ENCODE measurements at places on chromosomes 6 and 20.

- no peak for DNase-seq
These were observed 124.9 kb downstream of the TIAM2 start for GRCh38 chr6:155120034-155120433.

GRCh38 chr6:15352845-15353244 lies 107.0 kb downstream of the JARID2 start:
- DNase-seq = no peak

- DNase-seq = no peak
These were observed 2.0 kb downstream of the TTLL9 start for GRCh38 chr20:31872406-31872805.

DNA sequence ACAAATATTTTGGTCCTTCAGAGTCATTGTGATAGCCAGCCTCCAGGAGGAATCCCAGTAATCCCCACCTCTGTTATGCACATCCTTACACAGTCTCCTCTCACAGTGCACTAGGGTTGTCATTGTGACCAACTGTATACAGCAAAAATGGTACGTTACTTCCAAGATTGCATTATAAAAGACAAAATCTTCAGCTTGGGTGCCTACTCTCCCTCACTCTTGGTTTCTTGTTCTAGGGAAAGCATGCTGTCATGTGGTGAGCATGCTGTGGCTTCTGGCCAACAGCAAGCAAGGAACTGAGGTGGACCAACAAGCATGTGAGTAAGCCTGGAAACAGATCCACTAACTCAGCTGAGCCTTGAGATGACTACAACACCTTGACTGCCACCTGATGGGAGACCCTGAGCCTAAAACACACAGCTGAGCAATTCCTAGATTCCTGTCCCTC lies 130.1 kb upstream of the DST start:
- DNase-seq = no peak

GRCh38 chr20:40922865-40923264 lies 105.8 kb upstream of the TOP1 start:
- DNase-seq = no peak

GRCh38 chr6:132598473-132598872 lies 8.9 kb upstream of the TAAR5 start:
- DNase-seq = no peak

GRCh38 chr6:56820060-56820459 lies 134.8 kb upstream of the BEND6 start:
- no peak for DNase-seq

- DNase-seq = no peak
These were observed 121.6 kb upstream of the LGSN start for GRCh38 chr6:63441266-63441956.

GRCh38 chr20:60009318-60009717 lies 51.1 kb downstream of the CDH26 start:
- no peak for DNase-seq

- no peak for DNase-seq
These were observed 931.1 kb downstream of the C6orf118 start for GRCh38 chr6:164378330-164378729.

DNA sequence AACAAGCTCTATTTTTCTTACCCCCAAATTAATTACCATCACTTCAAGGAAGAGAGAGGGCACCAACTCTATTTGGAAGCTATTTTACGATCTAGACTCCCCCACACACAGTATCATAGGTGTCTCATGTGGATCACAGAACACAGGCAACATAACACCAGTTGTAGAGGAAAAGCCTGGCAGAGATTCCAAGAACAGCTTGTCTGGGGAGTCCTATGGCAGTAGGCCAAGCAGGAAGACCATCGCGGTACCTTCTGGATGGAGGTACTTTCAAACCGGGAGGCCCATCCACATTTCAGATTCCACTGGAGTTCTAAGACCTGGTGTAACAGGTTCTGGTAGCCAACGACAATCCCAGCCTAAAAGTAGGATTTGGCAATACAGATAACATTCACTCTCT lies 37.6 kb upstream of the SPDEF start:
- no peak for DNase-seq

GRCh38 chr6:51528556-51528955 lies 558.9 kb downstream of the PKHD1 start:
- DNase-seq = no peak

DNA sequence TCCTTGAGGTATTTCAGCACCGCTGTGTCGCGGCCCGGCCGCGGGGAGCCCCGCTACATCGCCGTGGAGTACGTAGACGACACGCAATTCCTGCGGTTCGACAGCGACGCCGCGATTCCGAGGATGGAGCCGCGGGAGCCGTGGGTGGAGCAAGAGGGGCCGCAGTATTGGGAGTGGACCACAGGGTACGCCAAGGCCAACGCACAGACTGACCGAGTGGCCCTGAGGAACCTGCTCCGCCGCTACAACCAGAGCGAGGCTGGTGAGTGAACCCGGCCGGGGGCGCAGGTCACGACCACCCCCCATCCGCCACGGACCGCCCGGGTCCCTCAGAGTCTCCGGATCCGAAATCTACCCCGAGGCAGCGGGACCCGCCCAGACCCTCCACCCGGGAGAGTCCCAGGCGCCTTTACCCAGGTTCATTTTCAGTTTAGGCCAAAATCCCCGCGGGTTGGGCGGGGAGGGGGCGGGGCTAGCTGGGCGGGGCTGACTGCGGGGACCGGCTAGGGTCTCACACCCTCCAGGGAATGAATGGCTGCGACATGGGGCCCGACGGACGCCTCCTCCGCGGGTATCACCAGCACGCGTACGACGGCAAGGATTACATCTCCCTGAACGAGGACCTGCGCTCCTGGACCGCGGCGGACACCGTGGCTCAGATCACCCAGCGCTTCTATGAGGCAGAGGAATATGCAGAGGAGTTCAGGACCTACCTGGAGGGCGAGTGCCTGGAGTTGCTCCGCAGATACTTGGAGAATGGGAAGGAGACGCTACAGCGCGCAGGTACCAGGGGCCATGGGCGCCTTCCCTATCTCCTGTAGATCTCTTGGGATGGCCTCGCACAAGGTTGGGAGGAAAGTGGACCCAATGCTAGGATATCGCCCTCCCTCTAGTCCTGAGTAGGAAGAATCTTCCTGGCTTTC lies 693 bp downstream of the HLA-F start:
- no peak for DNase-seq

- DNase-seq = no peak
These were observed 222.8 kb upstream of the PLN start for GRCh38 chr6:118325220-118325860.

DNA sequence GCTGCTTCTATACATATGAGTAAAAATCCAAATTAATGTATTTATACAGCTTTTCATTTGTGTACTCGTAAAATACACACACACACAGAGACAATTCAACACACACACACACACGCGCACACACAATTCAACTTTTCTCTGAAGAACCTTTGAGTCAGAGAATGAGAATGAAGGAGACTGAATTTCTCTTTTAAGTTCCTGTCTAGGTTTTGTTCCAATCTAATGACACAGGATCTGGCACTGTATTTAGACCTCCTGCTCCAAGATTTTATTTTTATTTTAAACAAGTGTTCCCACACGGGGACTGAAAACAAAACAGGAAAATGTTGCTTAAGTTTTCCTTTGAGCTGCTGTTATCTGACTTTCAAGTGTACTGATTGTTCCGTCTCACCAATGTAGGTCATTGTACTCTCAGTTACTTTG lies 250.8 kb downstream of the LAMA2 start:
- no peak for DNase-seq

DNA sequence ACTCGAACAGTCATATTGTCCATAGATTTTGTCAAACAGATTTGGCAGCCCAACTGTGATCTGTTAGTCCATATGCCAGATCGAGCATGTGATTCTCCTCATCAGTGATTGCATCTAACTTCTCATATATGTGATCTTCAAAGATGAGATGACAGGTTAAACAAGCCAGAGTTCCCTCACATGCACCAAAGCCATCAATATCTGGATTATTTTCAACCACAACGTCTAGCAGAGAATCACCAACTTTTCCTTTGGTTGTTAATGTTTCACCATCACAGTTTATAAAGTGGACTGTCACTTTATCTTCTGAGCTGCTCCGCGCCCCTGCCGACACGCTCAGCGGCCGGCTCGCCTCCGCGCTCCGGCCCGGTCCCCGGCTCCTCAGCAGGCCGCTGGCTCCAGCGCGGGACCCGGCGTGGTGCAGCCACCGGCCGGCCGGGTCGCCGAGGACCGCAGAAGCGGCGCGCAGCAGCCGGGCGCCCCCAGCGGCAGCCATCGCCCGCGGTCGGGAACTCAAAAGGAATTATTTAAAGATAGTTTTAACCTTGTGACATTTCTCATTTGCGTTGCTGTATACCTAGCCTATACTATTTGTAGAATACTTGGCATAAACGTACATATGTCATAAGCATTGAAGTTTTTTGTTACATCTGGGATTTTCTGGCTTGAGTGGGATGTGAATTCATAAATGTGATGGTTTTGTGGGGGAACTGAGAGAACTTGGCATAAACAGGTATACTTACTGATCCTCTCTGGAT lies 40.1 kb upstream of the DYNLRB1 start:
- peak; percentile 24 for DNase-seq

GRCh38 chr6:498795-499231 lies 107.3 kb downstream of the IRF4 start:
- no peak for DNase-seq

GRCh38 chr6:2103765-2104523 lies 141.5 kb downstream of the GMDS start:
- peak; percentile 61 for DNase-seq

All from left kidney (tissue), 8 donors.